SW 1271 (cell line): ENCODE measurements at places on chromosomes 3 and 15.

- peak; percentile 8 for DNase-seq
Observed at GRCh38 chr3:193805448-193805847, 212.4 kb downstream of the OPA1 start.

GRCh38 chr3:106825962-106826605 is 551.2 kb upstream of the CCDC54 start:
- DNase-seq = no peak

GRCh38 chr3:148605521-148605920 is 92.2 kb upstream of the AGTR1 start:
- no peak for DNase-seq

DNA sequence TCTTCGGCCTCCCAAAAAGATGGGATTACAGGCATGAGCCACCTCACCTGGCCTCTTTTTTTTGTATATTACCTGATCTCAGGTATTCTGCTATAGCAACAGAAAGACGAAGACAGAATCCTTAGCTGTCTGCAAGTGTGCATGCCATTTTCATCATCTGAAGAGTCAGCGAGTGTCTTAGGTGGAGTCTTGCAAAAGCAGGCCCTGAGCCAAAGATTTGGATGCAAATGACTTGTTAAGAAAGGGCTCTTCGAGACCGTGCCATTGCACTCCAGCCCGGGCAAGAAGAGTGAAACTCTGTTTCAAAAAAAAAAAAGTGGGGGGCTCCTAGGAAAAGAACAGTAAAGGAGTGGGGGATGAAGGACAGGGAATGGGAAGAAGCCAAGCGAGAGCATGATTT is 10.2 kb upstream of the TRIM69 start:
- DNase-seq = no peak

DNA sequence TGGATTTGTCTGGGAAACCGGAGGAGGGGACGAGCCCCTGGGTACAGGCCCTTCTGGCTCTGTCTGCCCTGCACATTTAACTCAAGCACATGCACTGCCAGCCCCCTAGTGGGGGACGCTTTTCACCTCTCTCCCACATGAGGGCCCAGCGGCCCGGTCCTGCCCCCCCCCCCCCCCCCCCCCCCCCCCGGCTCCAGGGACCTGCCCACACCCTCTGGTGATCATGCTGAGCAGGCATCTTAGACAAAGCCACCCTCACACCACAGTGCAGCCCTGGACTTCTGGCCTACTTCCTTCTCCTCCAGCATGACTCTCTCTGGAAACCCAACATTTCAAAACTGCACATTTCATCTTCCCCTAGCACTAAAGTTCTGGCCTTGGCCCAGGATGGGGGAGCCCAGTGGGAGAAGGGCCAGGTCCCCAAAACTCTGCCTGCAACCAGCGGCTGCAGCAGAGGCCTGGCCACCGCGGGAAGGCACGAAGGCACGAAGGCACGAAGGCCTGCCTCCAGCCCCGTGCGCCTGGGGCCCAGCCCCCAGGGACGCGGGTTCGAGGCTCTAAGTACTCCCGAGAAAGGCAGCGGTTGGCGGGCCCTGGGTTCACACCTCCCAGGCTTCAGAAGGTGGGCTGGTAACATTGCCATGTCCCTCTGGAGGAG is 14.1 kb downstream of the KLF15 start:
- DNase-seq = no peak

DNA sequence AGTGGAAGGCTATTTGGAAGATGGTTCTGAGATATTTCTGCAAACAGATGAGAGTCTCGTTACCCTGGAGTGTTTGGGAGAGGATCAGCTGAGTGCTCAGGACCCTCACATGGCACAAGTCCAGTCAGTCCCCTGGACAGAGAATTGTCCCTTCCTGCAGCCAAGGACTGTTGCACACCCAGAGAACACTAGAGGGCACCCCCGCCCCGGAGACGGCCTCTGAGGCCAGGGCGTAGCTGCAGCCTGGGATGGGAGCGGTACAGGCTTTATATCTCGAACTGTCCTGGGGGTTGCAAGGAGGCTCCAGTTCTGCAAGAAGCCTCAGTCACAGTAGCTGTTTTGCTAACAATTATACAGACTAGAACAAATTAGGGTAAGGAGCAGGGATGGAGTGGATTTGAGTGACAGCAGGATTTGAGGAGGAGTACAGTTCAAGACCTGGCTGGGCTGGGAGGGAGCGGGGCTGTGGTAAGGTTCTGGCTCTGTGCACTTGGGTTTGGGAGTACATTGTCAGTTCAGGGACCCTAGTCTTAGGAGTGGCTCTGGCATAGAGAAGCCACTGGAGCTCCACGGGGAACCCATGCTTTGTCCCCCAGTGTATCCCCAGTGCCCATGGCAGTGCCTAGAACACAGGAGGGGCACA is 67.6 kb upstream of the HACD2 start:
- peak; percentile 28 for DNase-seq

DNA sequence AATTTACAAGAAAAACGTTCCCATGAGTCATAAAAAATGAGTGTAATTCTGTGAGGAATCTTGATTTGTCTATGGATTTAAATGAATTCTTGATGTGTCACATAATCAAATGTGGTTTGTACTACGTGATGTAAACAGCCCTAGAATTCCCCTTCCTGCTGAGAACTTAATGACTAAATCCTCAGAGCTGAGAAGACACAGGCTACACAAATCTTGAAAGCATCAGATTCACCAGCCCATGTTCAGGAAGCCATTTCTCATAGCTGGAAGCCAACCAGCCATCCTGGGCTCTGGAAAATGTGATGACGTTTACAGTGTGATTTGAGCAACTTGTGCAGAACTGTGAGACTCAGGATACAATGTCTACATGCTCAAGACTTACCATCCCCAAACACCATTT is 193.7 kb upstream of the MME start:
- peak; percentile 77 for DNase-seq
